ENCODE measurements at places on chromosomes 7 and 10.

DNA sequence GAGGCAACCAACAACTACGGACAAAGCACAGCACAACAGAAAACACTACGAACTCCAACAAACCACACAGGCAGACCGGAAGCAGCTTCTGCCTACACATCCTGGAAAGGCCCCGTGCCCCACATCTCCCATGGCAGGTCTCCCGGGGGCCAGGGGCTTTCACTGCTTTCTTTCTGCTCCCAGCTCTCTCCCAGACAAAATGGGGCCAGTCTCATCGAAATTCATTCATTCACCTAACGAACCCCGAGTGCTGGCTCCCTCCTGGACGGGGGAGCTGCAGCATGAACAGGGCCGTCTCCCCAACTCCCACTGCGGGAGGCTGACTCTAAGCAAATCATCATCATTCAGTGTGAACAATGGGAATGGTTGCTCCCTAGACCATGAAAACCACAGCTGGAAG is 47.6 kb upstream of the NANOS1 start:
- no peak for DNase-seq

DNA sequence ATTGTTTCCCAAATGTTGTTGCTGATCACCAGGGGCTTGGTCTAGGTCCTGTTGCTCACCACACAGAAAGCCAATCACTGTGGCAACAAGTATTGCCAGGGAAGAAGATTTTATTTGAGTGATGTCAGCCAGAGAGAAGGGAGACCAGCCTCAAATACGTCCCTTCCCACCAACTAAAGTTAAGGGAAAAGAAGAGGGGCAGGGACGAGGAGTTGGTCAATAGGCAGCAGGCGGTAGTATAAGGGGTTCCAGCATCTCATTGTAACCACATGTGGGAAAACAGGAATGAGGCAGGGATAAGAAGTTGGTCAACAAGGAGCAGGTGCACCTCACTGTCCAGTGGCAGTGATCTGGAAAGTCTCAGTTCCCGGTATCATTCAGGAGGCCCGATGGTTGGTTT is 138.9 kb upstream of the KCNMA1 start:
- DNase-seq = no peak

- peak; percentile 53 for DNase-seq
These were observed 41.5 kb upstream of the SLC39A12 start for GRCh38 chr10:17910125-17910789.

GRCh38 chr10:81021428-81022129 is 483.9 kb downstream of the SH2D4B start:
- DNase-seq = no peak

DNA sequence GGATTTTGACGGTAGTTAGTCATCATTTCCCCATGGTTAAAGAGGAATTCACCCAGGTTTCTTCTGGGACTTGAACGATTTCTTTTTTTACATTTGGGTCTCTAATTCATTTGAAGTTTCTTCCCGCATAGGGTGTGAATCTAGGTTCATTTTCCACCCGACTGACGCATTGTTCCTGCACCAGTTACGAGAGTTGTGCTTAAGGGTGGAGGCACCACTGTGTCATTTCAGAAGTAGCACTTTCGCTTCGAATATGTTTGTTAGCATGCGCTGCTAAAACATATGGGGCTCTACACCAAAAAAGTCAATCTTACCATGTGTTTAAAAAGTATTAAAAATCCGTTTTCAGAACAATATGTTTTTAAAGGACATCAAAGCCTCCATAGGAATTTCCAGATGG is 140.3 kb downstream of the VIPR2 start:
- DNase-seq = no peak

GRCh38 chr10:87915989-87916388 is 52.6 kb downstream of the PTEN start:
- no peak for DNase-seq

- peak; percentile 91 for DNase-seq
These were observed 223.7 kb upstream of the MKLN1 start for GRCh38 chr7:131103997-131104396.

DNA sequence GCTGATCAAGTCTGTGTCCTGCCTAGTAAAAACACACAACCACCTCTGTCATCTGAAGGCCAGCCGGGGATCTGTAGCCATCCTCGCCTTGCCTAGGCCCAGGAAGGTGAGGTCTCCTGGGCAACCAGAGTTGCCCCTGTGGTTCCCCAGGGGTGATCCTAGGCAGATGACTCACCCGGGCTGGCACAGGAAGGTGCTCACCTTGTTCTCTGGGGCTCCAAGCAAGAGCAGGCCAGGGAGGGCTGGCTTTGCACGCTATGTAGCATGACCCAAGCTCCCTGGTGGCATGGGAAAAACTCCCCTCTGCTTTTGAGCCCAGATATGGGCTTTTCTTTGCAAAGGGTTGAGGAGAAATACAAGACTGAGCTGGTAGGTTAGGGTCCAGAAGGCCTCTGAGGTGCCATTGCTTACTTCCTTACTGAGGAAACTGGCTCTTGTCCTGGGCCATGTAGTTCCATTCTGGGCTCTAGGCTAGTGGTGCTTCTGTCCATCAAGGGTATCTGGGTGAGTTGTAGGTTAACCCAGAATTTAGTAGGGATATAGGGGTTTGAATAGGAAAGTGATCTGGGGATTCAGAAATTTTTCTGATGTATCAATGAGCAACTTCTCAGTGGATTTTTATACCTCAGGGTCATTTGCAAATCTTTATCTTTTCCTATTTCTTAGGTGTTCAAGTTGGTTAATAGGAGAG is 112.0 kb downstream of the NT5C2 start:
- DNase-seq = no peak

GRCh38 chr10:69929575-69929974 is 123.1 kb upstream of the MACROH2A2 start:
- no peak for DNase-seq

DNA sequence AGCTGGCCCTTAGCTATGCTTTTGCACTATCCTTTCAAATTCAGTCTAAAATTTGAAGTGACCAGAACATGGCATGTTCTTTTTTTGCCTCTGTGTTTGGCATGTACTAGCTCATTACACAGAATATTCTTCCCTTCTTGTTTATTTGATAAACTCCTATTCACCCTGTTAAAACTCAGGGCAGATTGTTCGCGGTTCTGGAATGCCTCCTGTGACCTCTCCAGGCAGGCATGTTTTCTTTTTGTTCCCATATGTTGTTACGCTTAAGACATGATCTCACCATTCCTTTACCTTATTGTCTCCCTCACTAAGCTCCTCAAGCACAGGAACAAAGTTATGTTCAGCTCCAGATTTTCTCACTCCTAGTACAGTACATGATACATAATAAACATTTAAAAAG is 181.7 kb downstream of the CCSER2 start:
- DNase-seq = no peak

- DNase-seq = peak; percentile 86
These were observed 185.2 kb upstream of the ITGB1 start for GRCh38 chr10:33143160-33143728.

DNA sequence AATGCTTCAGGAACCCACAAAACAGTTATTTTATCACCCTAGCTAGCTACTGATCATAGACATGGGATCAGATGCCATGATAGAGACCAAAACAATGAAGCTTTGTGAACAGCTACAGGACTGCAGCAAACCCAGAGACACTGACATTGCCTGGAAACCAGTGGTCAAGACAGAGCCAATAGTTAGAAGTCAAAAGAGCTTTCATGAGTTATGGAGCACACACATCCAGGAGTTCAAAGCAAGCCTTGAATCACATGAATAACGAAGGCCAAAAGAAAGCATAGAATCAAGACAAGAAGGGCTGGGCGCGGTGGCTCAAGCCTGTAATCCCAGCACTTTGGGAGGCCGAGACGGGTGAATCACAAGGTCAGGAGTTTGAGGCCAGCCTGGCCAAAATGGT is 34.5 kb upstream of the GSAP start:
- no peak for DNase-seq

- DNase-seq = no peak
These were observed 38.7 kb upstream of the TCERG1L start for GRCh38 chr10:131350245-131350644.

DNA sequence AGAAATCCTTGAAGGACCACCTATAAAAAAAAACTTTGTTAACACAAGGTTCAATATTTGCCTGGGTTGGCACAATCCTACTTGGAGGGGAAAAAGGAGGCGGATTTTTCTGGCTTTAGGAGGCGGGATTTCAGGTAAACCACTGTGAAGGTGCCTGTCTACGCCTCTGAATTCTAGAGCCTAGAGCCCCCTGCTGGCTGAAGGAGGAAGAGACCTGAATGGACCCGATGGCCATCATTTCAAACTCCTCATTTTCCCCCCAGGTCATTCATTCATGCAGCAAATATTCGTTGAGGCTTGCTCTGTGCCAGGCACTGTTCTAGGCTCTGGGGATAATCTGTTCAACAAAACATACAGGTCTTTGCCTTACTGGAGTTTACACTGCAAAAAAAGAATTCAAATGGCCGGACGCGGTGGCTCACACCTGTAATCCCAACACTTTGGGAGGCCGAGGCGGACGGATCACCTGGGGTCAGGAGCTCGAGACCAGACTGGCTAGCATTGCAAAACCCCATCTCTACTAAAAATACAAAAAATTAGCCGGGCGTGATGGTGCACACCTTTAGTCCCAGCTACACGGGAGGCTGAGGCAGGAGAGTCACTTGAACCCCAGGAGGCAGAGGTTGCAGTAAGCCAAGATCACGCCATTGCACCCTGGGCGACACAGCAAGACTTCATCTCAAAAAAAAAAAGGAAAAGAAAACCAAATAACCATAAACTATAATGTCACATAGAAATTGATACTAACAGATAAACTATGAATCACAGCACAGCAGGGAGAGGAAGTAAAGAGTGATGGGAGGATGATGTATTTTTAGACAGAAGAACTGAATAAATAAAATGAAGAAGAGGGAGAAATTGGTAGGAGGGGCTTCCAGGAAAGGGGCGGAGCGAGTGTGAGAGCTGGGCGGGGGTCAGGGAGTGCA is 90.1 kb upstream of the NFE2L3 start:
- DNase-seq = peak; percentile 59

GRCh38 chr10:69385454-69386350 is 31.0 kb downstream of the TACR2 start:
- DNase-seq = no peak

- no peak for DNase-seq
These were observed 46.3 kb upstream of the TM9SF3 start for GRCh38 chr10:96632974-96633710.

DNA sequence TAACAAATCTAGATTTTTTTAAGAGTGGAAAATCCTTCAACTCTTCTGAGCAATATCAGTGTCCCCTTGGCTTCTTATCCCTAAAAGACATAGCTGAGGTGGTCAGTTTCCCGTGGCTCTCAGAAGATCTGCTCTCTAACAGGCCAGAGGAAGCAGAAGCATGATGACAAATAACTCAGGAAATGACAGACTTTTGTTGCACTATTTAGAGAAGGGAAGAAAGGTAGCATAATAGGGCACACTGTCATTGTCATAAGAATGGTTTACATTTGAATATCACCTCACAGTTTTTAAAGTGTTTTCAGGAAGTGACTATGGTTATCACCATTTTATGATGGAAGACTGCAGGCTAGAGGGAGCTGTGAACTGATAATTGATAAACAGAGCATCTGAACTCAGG is 33.6 kb upstream of the RAPGEF5 start:
- no peak for DNase-seq

GRCh38 chr7:113606325-113606724 is 312.5 kb downstream of the PPP1R3A start:
- DNase-seq = no peak

- peak; percentile 1 for DNase-seq
These were observed 27.2 kb upstream of the ZNF273 start for GRCh38 chr7:64875658-64876406.

GRCh38 chr10:24847112-24848070 is 105.0 kb downstream of the PRTFDC1 start:
- DNase-seq = no peak

- DNase-seq = no peak
These were observed 34.0 kb upstream of the CD36 start for GRCh38 chr7:80604436-80604835.

GRCh38 chr10:99396471-99396870 is 34.0 kb downstream of the GOT1 start:
- DNase-seq = peak; percentile 39
